Cortex of kidney (tissue), 1 donor: ENCODE measurements at places on chromosomes 11 and 22.

DNA sequence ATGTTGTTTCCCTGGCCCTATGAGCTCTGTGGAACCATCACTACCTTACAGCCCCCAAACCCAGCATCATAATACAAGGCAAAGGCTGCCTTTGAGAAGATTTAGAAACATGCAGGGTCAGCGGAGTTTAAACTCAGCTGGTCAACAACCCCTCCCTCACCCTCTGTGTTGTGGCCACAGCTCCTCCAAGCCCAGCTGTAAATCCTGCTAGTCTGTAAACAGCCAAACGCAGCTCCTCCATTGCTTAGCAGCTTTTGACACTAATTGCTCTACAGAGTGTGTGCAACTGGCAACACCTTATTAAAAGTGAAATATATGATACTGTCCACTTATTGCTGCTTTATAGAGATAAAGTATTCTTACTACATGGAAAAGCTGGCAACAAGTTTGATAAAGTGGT lies 29.1 kb downstream of the OPCML start:
- DNase-seq, result no peak

DNA sequence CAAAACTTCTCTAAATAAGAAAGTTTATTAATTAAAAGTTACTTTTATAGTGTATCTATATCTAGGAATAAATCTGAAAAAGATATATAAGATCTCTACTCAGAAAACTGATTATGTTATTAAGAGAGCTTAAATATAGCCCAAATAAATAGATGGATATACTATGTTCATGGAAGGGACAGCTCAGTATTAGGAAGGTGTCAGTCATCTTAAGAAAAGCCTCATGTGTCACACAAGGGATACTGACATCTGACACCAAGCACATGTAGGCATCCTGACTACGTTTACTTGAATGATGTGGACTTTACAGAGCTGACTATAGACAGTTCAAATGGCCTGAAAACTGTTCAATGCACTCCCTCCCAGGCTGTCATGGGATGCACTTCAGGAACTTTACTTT lies 19.3 kb downstream of the PPARA start:
- DNase-seq, result no peak

DNA sequence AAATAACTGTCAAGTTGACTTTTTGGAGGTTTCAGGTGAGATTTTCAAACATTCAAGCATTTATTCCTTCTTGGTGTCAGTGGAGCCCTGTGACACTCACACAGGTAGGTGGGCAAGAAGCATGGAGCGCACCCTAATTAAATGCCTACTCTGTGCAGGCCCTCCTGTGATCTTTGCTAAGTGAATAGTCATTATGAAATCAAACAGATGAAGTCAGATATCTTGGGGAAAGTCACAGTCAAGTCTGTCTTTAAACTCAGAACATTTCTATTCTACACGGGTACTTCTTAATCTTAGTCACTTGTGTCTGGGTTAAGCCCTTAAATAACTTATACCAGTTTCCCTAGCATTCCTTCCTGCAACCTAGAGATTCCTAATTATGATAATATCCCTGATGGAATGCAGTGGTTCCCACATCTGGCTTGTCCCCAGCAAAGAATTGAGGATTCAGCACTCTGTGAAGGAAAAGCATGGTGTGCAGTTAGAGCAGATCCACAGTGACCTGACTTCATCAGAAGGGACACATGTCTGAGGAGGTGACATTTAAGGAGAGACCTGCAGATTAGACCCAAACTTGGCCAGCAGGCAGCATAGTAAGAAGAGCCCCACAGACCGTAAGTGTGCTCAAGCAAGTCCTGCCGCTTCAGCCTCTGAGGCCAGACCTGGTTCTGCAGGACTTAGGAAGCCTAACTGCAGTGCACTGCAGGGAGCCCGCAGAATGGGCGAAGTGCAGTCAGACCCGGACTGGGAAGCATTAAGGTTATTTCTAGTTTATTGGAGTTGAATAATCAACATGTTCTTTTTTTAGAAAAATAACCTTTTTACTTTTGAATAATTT lies 85.3 kb upstream of the GAL start:
- DNase-seq, result no peak

GRCh38 chr11:124878759-124879492 lies 13.7 kb downstream of the ROBO3 start:
- DNase-seq, result no peak

DNA sequence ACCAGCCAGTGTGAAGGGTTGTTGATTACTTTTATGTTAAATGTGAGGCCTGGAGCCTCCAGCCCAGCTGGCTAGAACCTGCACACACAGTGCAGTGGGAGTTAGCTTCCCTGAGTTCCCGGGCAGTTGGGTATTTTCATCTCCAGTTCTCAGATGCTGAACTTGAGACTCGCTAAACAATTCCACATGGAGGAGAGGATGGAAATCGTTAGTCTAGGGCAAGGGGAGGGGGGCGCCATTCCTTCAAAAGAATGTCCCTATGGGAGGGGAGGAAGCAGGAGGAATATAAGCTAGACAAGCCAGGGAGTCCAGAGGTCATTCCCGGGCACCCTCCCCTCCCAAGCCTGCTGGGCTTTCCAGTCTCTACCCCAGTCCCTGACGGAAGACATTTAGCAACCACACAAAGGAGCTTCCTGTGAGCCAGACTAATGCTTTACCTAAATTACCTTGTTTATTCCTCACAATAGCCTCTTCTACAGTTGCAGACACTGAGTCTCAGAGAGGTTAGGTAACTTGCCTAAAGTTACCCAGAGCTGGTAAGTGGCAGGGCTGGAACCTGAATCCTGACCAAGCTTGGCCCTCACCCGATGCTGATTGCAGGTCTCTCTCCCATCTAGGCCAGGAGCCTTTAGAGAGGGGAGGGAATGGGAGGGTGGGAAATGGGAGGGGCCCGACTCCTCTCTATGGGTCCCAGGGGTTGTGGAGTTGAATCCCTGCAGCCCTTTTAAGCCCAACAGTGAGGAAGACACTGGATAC lies 1.9 kb upstream of the TSKU start:
- no peak for DNase-seq

GRCh38 chr22:24465566-24465965 lies 29.6 kb upstream of the UPB1 start:
- no peak for DNase-seq

- DNase-seq, result no peak
Measured at GRCh38 chr11:75583718-75584658, 21.9 kb downstream of the SERPINH1 start.

GRCh38 chr11:16468735-16469453 lies 112.5 kb upstream of the SOX6 start:
- no peak for DNase-seq

- no peak for DNase-seq
Measured at GRCh38 chr11:131544591-131544990, 174.2 kb downstream of the NTM start.

DNA sequence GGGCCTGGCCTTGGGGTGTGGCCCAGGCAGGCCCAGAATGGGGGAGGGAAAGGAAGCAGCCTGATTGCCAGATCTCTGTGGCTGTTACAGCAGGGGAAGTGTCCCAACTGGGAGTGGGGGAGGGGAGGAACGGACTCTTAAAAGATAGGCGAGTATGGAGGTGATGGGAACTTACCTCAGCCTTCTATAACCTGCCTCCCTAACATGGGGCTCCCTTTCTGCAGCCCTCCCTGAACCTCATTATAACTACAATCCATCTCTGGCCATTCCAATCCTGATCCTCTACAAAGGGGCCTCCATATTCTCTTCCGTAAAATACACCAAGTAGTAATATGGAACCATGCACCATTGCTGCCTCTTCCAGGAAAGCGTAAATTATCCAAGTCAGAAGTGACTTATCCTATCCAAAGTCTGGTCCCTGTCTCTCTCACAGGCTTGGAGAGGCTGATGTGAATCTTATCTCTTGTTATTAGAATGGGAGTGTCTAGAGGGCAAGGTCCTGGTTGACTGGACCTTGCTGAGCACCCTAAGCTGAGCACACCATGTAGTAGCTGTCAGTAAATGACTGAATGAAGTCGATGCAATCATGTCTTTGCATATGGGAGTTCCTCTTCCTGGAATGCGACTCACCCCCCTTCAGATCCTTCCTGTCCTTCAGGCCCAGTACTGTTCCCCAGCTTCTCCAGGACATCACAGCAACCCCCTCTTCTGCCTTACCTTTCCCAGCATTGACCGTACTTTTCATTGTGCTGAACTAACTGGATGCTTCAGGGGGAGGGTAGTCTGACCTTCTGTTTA lies 5.9 kb downstream of the RHOG start:
- DNase-seq, result no peak

DNA sequence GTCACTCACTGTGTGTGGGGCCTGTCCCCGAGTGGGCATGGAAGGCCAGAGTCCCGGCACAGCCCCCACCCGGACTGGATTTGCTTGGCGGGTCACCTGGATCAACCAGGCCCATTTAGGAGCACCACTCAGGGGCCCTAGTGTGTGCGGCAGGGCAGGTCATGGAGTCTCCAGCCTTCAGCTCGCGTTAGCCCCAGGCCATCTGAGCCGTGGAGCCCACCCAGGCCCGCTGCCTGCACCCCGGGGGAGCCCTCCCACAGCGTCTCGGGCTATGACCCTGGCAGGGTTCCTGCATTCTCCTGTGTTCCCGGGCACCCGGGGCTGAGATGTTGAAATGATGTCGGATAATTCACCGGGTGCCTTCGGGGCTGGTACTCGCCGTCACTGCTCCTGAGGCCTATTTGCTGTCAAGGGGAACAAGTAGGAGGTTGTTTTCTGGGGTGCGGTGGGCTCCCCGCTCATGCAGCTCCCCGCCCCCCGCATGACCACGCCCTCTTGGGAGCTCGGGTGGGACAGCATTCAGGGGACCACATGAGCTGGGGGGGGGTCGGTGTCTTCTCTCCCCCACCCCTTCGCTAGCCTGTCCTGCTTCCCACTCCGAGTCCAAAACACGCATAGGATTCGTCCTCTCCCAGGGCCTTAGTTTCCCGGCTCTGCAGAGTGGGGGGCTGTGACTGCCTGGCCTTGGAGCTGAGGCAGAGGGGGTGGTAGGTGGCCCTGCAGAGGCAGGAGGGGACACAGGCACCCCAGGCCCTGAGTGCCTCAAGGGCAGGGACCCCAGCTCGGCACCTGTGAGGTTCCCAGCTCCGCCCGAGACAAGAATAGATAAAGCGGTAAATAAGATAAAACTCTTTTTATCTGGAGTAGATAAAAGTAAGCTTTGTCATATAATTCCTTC lies 77.2 kb downstream of the KCNQ1 start:
- no peak for DNase-seq

DNA sequence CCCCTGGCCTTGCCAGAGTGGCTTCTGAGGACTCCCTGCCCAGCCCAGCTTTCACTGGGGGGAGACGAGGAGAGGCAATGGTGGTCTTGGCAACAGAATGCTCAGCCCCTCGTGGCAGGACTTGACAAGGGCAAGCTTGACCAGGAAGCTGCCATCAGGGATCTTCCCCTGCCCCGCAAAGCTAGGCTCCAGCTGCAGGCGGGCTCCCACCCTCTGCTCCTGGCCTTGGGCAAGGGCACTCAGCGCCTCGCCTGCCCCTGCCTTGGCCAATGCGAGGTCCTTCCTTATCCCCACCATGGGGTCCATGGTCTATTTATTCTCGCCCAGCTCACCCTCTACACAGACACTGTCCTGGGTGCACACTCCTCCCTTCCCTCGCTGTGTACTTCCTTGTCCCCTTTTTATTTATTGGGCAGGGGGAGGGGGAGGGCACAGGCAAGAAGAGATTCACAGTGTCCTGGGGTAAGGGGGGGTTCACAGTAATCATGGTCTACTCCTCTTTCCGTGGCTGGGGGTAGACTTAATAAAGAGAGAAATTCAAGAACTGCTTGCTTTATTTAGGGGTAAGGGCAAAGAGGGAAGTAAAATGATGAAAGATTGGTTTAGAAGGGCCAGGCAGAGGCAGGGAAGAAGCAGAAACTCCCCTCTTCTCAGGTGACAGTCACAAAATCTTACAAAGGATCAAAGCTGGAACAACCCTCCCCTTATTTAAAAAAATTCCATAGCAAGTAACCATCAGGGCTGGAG lies 1.6 kb downstream of the GPHA2 start:
- no peak for DNase-seq

DNA sequence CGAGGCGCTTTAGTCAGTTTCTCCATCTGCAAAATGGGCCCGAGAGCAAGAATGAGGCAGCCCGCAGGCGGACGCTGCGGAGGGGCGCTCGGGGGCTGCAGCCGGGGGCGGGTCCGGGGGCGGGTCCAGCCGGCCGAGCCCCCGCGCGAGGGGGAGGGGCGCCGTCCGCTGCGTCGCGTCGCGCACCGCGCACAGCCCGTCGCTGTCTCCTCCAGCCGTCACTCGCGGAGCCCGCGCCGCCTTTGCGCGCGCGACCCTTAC lies 282 bp downstream of the PC start:
- no peak for DNase-seq

GRCh38 chr11:11320825-11321224 lies 32.2 kb downstream of the CSNK2A3 start:
- no peak for DNase-seq

DNA sequence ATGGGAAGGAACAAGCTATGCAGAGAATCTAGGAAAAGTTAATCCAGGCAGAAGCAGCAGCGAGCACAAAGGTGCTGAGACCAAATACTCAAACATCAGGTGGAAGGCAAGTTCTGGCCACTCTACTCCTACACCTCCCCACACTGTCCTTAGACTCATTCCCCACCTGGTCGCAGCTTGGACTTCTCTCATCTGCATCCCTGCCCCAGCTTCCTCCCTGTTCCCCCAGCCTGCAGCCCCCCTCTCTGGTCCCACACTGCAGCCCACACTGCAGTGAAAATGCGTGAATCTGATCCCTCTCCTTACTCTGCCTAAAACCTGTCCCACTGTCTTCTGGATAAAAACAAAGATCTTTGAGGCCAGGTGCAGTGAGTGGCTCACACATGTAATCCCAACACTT lies 9.1 kb downstream of the TPBGL start:
- DNase-seq, result no peak

DNA sequence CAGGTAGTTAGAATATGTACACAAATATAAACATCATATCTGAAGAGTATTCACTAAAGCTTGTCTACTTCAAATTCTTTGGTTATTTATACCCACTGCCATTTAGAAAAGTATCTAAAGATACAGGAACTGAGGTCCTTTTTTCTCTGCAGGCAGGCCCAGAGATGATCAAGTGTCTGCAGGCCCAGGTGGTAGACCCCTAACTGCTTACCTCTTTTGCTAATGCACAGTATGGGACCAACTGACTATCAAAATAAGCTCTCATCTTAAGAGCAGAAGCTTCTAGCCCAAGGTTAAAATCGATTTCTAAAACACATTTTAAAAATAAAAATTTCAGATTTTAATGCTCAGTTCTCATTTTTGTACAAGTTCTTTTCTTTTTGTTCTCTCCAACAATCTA lies 81.5 kb downstream of the APOL5 start:
- DNase-seq, result no peak

- no peak for DNase-seq
Measured at GRCh38 chr11:2294926-2295290, 6.8 kb downstream of the C11orf21 start.

- no peak for DNase-seq
Measured at GRCh38 chr11:111123463-111124398, 121.8 kb upstream of the POU2AF2 start.

DNA sequence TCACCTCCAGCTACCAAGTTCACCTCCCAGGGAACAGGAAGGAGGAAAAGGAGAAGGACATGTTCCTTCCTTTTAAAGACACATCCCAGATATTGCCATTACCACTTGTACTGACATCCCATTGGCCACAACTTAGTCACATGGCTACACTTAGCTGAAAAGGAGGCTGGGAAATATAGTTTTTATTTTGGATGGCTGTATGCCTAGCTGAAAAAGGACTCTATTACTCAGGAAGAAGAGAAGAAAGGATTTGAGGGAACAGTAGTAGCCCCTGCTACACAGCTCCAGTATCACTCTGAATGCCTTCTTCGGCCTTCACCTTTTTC lies 2.1 kb upstream of the APOA5 start:
- DNase-seq, result no peak

- no peak for DNase-seq
Measured at GRCh38 chr22:48779661-48780596, 1047.7 kb downstream of the BRD1 start.

GRCh38 chr11:102456381-102456780 lies 3.8 kb upstream of the TMEM123 start:
- no peak for DNase-seq
